ENCODE measurements at places on chromosomes 11 and 22.

- no peak for DNase-seq
These were observed 94.8 kb downstream of the FEZ1 start for GRCh38 chr11:125401235-125401634.

- no peak for DNase-seq
These were observed 1517.5 kb upstream of the TENM4 start for GRCh38 chr11:80958361-80958760.

GRCh38 chr11:84854498-84854880 lies 772.7 kb downstream of the DLG2 start:
- DNase-seq: no peak

DNA sequence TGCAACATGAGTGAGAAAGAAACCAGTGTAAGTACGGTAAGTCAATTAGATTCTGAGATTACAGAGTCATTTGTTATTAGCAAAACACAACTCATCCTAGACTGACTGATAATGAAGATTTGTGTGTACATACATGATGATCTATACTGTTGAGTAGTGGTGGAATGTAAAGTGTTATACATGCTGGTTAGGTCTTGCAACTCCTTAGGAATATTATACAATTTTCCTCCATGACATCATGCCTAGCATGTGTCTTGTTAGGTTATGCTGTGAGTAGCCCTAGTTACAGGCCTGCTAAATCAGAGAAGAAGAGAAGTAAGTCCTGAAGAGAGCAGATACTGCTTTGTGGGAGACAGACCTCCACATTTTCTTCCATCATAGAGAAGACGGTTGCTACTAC lies 880.6 kb downstream of the LUZP2 start:
- DNase-seq: no peak
